ENCODE measurements at places on chromosomes 4 and X.
A peak's percentile ranks its signal among the peaks of the same experiment; 100 is the strongest.

DNA sequence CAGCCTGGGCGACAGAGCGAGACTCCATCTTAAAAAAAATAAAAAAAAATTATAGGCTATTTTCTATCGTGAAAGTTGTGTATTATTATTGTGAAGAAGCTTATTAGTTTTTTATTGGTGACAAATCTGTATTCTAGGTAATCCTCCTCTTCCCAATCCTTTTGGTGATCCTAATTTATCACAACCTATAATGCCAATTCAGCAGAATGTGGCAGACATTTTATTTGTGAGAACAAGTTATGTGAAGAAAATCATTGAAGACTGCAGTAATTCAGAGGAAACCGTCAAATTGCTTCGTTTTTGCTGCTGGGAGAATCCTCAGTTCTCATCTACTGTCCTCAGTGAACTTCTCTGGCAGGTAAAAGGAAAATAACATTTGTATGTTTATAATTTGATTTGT, 109.4 kb upstream of the DDX3X start:
- DNase-seq: no peak

- DNase-seq: no peak
Measured at GRCh38 chrX:121921258-121921657, 873.8 kb downstream of the GLUD2 start.

DNA sequence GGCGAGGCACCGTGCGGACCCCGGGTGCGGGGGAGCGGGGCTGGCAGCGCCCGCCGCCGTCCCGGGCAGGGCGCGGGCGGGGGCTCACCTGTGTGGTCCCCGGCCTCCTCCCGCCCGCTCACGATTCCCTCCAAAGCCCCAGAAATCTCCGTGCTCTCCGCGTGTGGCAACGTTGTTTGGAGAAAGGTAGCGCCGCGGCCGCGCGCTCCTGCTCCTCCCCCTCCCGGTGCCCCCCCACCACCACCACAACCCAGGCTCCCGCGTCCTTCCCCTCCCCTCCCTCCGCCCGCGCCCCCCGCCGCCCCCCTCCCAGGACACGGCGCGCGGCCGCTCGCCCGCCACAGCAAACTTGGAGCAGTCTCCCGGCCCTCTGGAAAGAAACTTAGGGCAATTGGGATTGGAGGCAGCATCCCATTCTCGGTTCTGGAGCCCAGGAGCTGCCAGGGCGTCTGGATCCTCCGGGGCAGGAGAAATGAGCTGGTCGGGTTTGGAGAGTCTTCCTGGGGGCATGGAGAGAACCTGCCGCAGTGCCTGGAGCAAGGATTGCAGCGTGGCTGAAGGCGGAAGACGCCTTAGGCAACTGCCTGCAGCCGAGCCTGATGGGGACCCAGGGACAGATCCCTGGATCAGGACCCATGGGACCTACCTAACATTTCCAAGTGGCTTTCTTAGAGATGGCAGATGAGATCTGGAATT, 855 bp downstream of the KLF3 start:
- peak; percentile 41 for DNase-seq

DNA sequence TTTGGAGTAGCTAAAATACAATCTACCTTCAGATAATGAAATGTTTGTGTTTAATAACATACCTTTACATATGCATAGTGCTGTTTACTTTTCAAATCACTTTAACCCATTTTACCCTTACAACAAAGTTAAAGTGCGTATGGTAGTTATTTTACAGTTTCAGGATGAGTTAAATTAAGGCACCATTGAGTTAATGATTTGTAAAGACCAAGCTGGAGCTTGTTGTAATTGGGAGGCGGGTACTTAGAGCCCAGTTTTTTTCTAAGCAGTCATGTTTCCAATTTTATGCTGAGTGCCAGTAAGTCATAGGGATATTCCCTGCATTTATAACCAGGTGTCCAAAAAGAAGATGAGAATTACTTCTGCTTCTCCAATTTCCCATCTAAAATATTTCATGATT, 84.2 kb upstream of the NRK start:
- DNase-seq: no peak

DNA sequence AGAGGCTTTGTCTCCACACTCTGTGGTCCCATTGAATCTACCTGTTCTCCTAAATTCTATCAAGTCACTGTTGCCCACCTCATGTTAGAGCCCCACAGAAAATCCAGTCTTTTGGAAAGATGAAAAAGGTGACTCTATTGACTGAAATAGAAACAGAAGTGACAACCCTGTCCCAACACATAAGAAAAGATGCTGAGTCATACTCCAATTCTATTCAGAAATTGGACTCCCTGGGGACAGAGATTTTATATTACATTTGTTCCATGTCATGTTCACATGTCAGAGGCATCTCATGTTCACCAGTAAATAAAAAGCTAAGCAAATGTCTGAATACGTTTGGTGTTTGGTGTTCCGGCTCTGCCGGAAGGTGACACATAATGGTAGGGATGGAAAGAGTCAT, 2.9 kb upstream of the GRPR start:
- no peak for DNase-seq

DNA sequence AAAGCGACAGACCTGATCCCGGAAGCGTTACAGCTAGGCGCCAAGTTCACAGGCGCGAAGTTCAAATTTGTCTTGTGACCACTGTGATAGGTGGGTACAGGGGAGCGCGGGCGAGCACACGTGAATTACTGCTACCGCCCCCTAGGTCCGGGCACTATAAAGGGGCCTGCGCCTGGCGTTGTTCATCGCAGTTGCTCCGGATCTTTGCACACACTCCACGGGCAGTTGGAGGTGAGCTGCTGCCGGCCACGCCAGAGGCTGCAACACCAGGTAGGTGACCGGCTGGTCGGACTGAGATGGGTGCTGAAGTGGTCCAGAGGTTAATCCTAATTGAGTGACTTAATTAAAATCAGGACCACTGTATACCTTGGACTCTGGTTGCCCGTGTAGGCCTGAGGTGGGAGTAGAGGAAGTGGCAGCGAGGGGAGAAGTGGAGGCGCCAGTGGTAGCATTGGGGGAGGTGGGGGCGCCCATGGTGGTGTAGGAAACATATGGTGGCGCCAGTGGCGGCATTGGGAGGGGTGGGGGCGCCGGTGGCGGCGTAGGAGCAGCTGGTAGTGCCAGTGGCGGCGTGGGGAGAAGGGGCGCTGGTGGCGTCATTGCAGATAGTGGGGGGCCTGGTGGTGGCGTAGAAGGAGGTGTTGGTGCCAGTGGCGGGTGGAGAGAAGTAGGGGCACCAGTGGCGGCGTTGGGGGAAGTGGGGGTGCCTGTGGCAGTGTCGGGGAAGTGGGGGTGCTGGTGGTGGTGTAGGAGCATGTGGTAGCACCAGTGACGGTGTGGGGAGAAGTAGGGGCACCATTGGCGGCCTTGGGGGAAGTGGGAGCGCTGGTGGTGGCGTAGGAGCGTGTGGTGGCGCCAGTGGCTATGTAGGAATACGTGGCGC, at the start of gene GCNA:
TSS of gene GCNA (plus strand) at position 185 of the 883 bp plus-strand sequence. CDS start 2,385 bp downstream, outside the sequence.
- no peak for DNase-seq

GRCh38 chr4:6395466-6396228, 76.8 kb downstream of the PPP2R2C start:
- DNase-seq: no peak

GRCh38 chrX:48179691-48180090, 16.9 kb downstream of the SSX5 start:
- DNase-seq: no peak

GRCh38 chr4:110361921-110362320, 114.0 kb upstream of the ENPEP start:
- no peak for DNase-seq

DNA sequence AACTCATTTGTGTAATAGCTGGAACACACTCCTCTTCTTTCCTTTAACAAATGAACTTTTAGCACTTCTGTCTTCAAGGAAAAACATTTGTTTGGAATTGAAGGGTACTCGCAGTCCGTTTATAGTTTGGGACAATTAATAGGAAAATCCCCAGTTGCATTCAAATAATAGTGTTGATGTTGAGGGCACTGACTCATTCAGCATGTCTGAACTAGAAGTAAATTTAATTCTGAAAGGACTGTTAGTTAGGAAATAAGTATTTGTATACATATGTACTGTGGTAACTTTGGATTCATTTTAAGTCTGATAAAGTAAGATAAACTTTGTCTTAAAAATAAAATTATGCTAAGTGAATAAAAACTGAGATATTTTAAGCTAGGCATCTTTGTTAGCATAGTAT, 27.2 kb downstream of the FAM199X start:
- DNase-seq: no peak

GRCh38 chr4:156575430-156576073, 396.0 kb downstream of the PDGFC start:
- DNase-seq: no peak

- no peak for DNase-seq
Measured at GRCh38 chr4:23959396-23960148, 69.7 kb upstream of the PPARGC1A start.

DNA sequence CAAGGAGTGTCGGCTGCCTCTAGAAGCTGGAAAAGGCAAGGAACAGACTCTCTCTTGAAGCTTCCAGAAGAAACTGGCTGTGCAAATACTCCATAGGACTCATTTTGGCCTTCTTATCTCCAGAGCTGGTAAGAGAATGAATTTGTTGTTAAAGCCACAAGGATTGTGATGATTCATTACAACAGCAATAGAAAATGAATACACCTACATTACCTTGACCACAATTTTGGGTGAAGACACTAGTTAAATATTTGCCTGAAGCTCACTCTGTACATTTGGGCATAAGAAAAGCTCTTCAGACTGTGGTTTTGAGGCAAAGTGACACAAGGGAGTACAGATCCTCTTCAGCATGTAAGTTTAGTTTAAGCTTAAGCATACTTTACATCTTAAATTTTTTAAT, 134.5 kb upstream of the TLL1 start:
- no peak for DNase-seq

GRCh38 chrX:23773601-23774175, 9.3 kb upstream of the SAT1 start:
- no peak for DNase-seq

- DNase-seq: no peak
Measured at GRCh38 chr4:111231281-111231680, 608.4 kb upstream of the PITX2 start.

DNA sequence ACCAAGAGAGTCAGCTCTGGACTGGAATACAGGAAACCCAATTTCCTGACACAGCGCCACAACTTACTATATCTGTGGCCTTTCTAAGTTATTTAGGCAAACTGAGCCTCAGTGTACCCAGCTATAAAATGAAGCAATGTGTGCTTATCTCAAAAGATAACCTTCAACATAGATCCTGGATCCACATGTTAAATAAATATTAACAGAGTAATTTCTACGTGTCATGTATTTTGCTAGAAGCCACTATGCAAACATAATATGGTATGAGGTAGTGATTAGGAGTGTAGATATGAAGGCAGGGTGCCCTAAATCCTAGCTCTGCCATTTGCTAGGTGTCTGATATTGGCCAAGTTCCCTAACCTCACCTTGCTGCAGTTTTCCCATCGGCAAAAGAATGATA, 527.0 kb downstream of the RAB28 start:
- no peak for DNase-seq

- no peak for DNase-seq
Measured at GRCh38 chr4:8312976-8313375, 43.4 kb downstream of the HTRA3 start.

DNA sequence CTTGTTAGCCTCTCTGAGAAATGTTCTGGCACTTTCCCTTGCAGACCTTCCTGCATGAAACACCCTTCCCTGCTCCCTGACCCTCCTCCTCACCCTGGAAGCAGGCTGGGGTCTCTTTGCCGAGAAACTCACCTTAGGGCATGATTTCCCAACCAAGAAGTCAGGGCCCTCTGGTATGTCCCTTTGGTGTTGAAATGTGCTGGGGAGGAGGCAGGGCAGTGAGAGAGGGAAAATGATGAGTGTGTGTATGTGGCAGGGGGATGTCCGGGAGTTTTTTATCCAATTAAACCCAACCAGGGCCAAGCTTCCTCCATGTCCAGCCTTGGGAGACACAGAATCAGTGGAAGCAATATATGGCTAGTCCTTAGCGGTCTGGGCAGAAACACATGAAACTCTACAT, 5.1 kb downstream of the ELF4 start:
- no peak for DNase-seq

GRCh38 chrX:145002771-145003170, 244.5 kb upstream of the SPANXN1 start:
- no peak for DNase-seq

DNA sequence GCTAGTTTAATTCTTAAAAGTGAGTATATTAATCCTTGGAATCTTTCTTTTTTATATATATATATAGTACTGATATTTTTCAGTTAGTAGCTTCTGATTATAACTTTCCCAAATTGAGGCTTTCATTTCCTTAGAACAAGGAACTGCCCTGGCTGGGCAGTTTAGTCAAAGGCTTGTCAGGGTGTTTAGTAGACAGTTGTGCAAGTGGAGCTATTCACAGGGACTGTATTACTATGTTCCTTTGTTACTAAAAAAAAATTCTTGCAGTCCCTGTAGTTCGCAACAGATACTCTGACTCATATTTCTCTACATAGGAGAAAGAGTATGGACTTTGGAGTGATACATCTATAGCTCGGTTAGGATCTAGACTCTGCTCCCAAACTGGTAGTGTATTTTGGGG, 20.8 kb downstream of the USO1 start:
- no peak for DNase-seq

- no peak for DNase-seq
Measured at GRCh38 chr4:133403913-133404312, 254.8 kb downstream of the PCDH10 start.

GRCh38 chr4:7630568-7631287, 196.0 kb upstream of the PSAPL1 start:
- no peak for DNase-seq

GRCh38 chr4:162560073-162560472, 396.3 kb upstream of the FSTL5 start:
- no peak for DNase-seq

GRCh38 chr4:41069838-41070237, 144.5 kb downstream of the APBB2 start:
- DNase-seq: peak; percentile 33

DNA sequence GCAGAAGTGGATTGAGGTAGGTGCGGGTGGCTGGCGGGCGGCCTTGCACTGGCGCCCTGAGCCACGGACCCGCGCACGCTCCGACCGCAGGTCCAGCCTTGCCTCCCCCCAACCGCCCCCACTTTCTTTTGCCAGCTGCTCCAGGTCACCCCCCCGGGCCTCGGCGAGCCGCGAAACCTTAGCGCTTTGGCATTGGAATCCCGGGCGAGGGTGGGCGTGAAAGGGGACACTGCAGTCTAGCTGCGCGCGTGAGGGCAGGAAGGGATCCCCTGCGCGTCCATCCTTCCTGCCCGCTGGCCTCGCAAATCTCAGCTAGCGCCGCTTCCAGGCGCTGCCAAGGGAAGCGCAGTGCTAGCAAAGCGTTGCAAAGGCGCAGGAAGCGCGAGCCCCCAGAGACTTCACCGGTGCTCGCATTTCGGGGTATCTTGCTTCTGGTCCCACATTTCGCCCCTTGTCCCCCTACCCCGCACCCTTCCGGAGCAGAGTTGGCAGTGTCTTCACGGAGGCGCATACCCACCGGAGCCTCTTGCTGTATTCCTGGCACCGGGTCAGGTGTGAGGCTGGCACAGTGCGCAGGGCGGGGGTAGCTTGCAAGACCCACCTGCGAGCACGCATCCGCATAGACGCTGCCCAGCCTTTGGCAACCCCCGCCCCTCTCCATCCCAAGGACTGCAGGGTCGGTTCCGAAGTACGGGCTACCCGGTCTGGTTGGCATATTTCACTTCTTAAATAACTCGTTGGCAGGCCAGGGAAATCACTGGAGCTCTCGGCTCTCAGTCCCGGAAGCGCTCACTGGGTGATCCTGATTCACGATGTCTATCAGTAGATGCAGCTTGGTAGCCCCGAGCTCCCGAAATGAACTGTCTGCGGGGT, 104.4 kb downstream of the UCHL1 start:
- peak; percentile 30 for DNase-seq
